ENCODE measurements at places on chromosomes 16 and 17. TPM values are rescaled to one million over a fixed set of nuclear protein-coding genes. Genes with fewer than 3 reads are reported as not detected.

DNA sequence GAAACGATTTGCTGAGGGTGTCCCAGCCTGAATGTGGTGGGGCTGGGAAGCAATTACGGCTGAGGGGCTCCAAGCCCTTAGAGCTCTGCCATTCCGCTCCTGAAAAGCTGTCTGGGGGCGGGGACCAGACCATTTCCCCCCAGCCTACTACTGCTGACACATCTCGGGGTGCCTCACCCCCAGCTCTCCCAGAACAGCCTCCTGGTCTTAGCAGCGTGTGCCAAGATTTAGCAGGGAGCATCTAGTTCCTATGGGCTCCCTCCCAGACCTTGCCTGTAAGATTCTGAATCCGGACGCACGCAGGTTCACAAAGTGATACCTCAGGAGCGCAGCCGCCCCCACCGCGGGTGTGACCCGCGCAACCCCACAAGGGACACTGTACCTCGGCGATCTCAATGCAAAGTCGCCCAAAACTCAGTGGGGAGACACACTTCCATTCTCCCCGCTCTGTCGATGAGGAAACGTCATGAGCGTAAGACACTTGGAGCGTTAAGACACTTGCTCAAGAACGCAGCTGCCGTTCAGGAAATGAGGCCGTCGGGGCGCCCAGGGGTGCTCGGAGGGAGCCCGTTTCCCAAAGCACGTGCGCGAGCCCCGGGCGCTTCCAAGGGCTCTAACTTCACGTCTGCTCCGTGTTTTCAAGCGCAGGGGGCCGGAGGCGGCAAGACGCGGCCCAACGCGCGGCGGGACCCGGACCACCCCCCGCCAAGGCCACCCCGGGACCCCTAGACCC is 629 bp downstream of the GEMIN4 start:
- DNase-seq: peak; percentile 41

DNA sequence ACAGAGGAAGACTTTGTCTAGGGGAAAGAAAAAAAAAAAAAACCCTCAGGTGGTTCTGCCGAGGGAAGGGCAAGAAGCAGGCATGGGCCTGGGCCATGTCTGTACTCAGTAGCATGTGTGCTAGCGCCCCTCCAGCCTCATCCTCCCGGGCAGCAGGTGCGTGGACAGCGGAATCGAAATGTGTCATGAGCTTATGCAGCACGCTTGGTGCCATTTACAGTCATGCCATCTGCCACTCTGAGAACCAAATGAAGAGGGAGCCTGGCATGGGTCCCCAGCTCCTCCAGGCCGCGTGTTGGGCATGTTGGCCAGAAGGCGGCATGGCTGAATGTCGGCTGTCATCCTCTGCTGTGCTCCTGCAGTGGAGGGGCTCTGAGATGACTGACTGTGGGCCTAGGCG is 31.4 kb downstream of the CRAMP1 start:
- DNase-seq: no peak

Gene SEPTIN1
- 2.3 TPM for polyA plus RNA-seq

DNA sequence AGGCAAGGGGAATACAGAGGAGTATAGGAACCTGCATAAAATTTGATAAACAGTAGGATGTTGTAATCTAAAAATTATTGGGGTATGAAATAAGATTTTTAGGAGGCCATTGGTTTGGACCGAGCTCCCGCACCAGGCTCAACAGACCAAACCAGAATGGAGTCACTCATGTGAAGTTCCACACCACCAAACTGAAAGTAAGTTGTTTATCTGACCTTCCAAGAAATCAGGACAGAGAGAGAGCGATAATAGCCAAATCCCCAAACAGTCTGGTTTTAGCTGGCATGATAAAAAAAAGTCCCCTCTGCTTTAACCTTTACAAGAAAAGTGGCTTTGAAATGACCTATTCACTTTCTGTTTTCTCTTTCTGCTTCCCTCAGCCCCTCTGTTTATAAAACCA is 45.7 kb upstream of the SIAH1 start:
- DNase-seq: no peak

Gene MAF
- 30.5 TPM for polyA plus RNA-seq

Measured in hepatocyte (in vitro differentiated cells).